ENCODE measurements at places on chromosomes 1 and 21. TPM values are rescaled to one million over a fixed set of nuclear protein-coding genes. Genes with fewer than 3 reads are reported as not detected.

MAP3K21 gene
- total RNA-seq = 0.10 TPM

CFAP141 gene
- not detected for total RNA-seq

BARHL2 gene
- not detected for total RNA-seq

ORC1 gene
- 0.99 TPM for total RNA-seq

KMO gene
- total RNA-seq = 0.33 TPM

SYT11 gene
- 88.3 TPM for total RNA-seq

CD1E gene
- not detected for total RNA-seq

IQGAP3 gene
- total RNA-seq = 16.6 TPM

TRIM46 gene
- total RNA-seq = 5.2 TPM

ARHGEF19 gene
- 8.1 TPM for total RNA-seq

LAPTM5 gene
- 0.26 TPM for total RNA-seq

SELENON gene
- 52.6 TPM for total RNA-seq

NCF2 gene
- 0.39 TPM for total RNA-seq

ANKRD45 gene
- total RNA-seq = not detected

HPDL gene
- total RNA-seq = 0.86 TPM

KCTD3 gene
- 93.3 TPM for total RNA-seq

S100A13 gene
- total RNA-seq = 57.6 TPM

RSBN1 gene
- 17.7 TPM for total RNA-seq

OR14I1 gene
- total RNA-seq = not detected

RAB3B gene
- total RNA-seq = 37.1 TPM

RAB42 gene
- total RNA-seq = 2.2 TPM

AXDND1 gene
- total RNA-seq = 0.07 TPM

LENEP gene
- 0.33 TPM for total RNA-seq

EPHB2 gene
- 12.2 TPM for total RNA-seq

HMCN1 gene
- 151 TPM for total RNA-seq

MAP1LC3C gene
- 0.13 TPM for total RNA-seq

OR2W3 gene
- not detected for total RNA-seq
